Forelimb muscle (tissue), 1 donor: ENCODE measurements at places on chromosomes 1 and 21.

GRCh38 chr1:154729031-154729442 is 121.1 kb upstream of the ADAR start:
- no peak for DNase-seq

- DNase-seq = no peak
Observed at GRCh38 chr1:71324671-71325267, 243.9 kb upstream of the ZRANB2 start.

- no peak for DNase-seq
Observed at GRCh38 chr1:159986531-159986930, 32.5 kb upstream of the SLAMF9 start.

- no peak for DNase-seq
Observed at GRCh38 chr1:56712150-56712549, 67.0 kb downstream of the PRKAA2 start.

DNA sequence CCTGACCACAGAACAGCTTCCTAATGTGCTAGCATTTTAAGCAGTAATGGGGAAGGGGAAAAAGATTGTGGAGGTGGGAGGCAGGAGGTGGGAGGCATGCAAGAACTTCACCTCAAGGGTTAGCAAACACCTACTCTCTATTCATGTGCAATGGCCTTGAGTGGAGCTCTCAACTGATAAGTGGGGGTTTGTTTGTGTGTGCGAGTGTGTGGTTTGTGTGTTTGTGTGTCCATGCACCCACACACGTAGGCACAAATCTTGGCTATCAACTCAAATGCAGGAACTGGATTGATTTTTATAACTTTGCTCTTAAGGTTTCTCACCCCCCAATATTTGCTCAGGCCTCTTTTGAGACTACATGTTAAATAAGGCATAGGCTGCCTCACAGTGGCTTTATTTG is 78.6 kb downstream of the SYT6 start:
- no peak for DNase-seq
